COR-L47 (cell line): ENCODE measurements at places on chromosomes 7 and 10.

GRCh38 chr7:113076703-113077102 lies 9.9 kb downstream of the GPR85 start:
- DNase-seq = no peak

- DNase-seq = peak; percentile 23
Measured at GRCh38 chr10:130127364-130128061, 8.7 kb upstream of the GLRX3 start.

GRCh38 chr7:148265896-148266295 lies 324.7 kb upstream of the C7orf33 start:
- no peak for DNase-seq

- DNase-seq = no peak
Measured at GRCh38 chr10:62861507-62861906, 45.3 kb upstream of the EGR2 start.

GRCh38 chr10:47031901-47032465 lies 120.8 kb downstream of the PTPN20 start:
- DNase-seq = no peak

GRCh38 chr7:147556317-147556716 lies 1034.2 kb upstream of the C7orf33 start:
- DNase-seq = no peak

GRCh38 chr10:4331150-4331549 lies 494.9 kb upstream of the AKR1E2 start:
- no peak for DNase-seq

DNA sequence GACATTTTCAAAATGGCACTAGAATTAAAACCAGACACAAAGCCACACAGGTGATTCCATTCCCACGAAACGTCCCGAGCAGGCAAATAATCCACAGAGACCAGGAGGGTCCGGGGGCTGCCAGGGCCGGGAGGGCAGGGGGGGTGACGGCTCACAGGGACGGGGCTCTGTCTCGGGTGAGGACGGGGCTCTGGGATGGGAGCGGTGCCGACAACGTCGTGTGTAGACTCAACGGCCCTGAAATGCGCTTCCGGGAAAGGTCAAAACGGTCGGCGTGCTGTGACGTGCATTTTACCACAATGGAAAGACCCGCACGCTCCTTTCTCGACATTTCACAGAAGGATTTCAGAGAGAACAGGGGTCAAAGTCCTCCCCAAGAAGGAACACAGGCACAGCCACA lies 63.3 kb upstream of the PDGFA start:
- DNase-seq = no peak

DNA sequence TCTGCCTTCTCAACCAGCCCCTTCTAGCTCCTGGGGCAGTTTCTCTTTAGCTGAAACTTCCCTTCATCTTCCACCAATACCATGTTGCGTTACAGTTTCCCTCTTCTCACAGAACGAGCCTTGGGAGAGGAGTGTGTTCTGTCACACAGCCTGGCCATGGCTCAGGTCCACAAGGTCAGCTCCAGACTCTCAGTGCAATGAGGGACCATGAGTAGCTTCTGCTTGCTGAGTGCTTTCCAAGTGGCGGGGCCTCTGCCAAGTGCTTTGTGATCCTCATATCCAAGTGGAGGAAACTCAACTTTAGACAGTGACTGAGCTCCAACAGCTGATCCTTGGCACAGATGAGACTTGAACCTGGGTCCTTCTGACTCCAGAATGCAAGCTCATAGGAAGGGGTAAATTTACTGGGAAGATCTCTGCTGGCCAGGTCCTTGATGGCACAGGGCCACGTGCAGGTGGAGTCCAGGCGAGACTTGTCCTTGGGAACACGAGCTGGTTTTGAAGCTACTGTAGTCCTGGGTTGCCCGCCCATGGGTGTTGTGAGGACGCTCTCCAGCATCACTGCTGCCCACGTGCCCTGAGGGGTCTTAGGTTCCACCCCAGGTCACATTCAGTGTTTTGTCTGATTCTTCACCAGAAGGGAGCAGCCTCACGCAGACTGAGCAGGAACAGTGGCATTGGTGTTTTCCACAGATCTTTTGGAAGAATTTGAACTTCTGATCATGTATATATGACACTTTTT lies 238.0 kb downstream of the EBF3 start:
- no peak for DNase-seq

DNA sequence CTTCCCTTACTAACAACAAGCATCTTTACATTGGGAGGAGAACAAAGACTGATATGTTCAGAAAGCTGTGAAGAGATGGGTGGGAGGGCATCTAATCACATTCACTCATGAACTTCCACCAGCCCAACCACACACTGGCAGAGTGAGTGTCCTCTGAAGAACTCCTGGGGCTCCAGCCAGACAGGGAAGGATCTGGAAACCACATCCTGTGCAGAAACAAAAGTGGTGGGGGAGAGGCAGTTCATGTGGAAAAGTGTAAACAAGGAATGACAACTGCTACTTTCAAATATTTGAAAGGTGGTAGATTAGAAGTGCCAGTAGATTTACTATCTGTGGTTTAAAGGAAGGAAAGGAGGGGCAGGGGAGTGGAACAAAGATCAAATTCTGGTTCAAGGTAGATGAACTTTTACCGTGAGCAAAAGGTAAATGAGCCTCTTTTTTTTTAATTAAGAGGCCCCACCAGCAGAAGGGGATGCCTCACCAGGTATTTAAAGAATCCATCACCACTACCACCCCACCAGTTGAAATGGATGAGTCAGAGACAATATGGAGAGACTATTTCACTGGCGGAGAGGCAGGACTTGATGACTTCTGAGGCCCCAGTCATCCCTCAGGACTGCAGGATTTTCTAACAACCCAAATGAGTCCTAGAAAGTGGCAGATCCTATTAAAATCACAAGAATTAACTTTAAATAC lies 34.5 kb downstream of the GOT1 start:
- DNase-seq = peak; percentile 30

- DNase-seq = no peak
Measured at GRCh38 chr7:25615003-25615402, 386.7 kb upstream of the NPVF start.

GRCh38 chr7:84502239-84502638 lies 307.6 kb upstream of the SEMA3A start:
- no peak for DNase-seq

DNA sequence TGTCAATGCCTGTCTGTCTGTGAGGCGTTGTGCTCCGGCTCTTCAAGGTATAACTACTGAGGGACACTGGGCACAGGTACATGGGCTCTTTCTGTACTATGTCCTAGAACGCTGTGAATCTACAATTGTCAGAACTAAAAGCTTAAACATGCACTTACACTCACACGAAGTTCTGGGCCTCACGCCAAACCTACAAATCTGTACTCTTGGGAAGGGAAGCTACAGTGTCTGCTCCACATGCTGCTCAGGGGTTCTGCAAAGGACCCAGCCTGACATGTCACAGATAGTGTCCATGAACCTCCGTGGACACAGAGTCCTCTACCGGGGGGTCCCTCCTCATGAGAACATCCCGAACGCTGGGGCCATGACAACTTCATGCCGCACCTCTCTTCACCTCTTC lies 268.7 kb downstream of the WDR37 start:
- DNase-seq = no peak

GRCh38 chr10:72379062-72379461 lies 24.3 kb upstream of the DNAJB12 start:
- no peak for DNase-seq

DNA sequence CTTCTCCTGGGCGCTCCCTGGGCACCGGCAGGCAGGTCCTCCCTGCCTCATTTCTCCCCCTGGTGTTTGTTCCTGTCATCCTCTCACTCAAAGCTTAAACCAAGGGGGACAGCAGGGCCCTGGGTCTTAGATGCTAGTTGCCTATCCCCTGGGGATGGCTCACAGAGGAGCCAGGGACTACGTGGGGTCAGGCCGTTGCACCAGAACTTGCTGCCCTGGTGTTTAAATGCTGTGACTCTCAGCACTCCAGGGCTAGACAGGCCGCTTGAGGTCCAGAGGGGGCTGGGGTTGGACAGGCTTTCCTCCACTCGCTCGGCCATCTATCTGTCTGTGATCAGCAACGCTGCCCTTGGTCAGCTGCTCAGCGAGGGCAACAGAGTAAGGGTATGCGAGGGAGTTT lies 340.3 kb downstream of the CXCL12 start:
- no peak for DNase-seq

GRCh38 chr7:90320801-90321494 lies at the start of gene FAM237B:
Gene FAM237B (minus strand): TSS chr7:90321304. CDS start chr7:90319748, 1,556 bp downstream.
- no peak for DNase-seq

DNA sequence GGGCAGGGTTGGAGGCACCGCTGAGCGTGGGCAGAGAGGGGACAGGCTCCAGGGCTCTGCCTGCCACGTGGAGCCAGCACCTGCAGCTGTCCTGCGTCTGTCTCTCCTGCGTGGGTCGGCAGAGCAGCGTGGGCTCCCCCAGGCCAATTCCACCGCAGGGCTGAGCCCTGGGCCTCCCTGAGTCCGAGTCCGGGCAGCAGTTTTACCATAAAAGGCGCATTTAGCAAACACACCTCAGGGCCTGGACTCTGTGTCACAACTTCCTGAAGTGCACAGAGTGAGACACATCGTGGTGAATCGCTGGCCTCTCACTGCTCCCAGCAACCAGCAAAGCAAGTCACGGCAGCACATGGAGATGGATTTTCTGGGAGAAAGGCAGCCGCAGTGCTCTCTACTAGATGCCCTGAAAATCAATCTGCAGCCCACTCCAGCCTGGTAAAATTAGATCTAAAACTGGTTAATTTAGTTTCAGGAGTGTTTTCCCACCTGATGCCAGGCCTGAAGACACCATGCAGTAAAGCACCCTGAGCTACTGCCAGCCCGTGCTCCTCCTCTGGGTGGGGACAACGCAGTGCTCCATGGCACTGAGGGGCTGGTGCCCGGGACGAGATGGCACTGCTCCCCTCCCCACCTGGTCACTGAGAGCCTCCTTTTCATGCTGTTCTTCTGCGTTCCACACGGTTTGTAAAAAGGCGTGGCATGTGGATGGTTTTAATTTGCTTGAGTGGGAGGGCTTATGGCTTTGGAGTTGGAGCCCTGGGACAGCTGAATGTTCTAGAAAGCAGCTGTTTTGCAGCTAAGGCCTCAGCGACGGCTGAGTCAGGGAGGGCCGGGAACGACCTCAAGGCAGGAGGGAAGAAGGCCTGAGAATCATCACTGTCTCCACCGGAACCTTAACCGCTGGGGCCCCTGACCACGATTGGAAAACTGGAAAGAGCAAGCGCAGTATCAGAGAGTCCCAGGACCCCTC lies 336.9 kb downstream of the ADARB2 start:
- no peak for DNase-seq

DNA sequence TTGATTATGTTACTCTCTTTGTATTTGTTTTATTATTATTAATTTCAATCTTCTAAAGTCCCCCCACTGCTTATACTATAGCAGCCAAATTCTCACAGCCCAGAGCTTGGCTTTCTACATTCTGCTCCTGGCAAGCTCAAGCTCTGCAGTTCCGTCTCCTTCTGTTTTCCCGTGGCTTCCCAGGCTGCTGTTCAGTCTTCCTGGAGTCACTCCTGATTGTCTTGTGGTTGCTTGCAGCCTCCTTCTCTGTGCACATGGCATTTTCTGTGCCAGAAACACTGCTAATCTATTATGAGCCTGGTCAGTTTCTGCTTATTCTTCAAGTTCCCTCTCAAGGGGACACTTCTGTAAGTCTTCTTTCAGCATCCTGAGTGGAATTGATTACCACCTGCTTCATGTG lies 533.7 kb upstream of the IGFBP3 start:
- DNase-seq = no peak

DNA sequence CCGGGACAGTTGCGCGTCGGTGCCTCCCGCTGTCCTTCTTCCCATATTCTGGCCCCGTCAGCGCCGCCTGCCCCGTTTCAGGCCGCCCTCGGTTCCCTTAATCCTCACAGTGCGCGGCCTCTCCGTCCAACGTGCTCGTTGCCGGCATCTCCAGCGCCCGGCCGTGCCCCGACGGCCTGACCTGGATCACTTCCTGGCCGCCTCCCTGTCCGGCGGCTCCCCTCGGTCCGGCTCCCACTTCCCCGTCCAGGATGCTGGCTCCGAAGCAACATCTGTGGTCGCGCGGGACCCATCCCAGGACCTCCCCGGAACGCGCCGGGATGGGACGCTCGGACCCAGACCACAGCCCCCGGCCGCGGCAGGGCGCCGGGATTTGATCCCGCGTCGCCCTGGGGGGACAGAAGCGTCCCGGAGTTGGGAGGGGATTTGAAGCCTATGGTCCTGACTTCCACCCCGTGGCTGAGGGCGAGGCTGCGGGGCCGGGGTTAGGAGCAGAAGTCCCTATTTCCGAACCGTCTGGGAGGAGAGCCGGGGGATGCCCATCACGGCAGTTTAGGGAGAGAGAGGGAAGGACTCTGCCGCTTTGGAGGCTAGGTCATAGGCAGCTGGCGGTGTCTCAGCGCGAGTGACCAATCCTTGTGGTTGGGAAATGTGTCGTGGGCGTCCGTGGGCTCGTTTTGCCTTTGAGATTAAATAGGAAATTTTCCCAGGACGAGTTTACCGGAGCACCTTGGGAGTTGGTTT lies 53.8 kb downstream of the KCTD7 start:
- no peak for DNase-seq

- DNase-seq = peak; percentile 34
Measured at GRCh38 chr7:3482147-3482921, 181.3 kb downstream of the SDK1 start.

DNA sequence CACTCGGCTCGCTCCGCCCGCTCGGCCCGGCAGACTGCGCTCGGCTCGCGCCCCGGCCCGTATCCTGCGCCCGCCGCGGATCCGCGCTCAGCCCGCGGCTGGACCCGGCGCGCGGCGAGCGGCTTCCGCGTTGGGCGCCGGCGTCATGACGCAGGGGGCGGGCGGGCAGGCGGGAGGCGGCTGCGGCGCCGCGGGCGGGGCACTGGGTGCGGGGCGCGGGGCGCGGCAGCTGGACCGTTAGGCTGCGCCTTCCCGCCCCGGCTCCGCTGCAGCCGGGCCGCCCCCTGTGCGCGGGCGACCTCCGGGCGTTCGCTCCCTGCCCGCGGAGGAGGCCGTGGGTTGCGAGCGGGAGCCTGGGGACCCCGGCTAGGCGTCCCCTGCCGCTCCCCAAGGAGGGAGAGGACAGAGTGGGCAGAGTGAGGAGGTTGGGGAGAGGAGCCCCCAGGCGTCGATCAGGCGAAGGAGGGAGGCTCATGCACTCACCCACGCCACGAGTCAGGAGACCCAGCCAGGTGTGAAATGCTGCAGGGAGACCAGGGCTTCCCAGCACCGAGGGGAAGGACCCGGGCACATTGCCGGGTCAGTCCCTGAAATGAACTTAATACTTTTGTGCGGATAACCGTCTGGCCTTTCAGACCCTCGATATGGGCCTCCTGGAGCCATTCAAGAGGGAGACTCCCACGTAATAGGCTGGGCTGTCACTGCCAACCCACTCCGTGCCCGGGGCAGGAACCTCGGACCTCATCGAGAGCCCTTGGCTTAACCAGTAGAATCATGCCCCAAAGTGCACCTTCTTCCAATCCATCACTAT lies at the start of gene PIP4K2A:
Gene PIP4K2A (minus strand): TSS at position 100 of the 811 bp plus-strand sequence. CDS start 252 bp downstream, outside the sequence.
- DNase-seq = peak; percentile 17

DNA sequence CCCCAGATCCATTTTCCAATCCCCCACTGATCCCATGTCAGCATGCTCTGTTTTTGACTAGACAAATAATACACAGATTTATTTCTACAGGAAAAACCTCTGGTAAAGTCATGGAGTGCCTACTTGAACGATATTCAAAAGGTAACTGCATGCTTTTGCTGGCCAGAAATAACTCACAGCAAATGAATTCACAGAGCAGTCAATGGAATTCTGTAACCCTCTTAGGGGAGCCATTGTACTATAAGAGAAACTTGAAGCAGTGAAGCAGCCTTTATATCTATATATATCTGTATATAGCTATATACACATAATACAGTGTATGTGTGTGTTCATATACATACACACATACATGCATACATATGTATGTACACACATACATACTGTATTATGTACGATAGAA lies 29.0 kb upstream of the MEOX2 start:
- no peak for DNase-seq

GRCh38 chr10:79181698-79182521 lies 113.1 kb downstream of the ZMIZ1 start:
- peak; percentile 60 for DNase-seq
